H1 (cell line): ENCODE measurements at places on chromosomes 12 and 14. TPM values are rescaled to one million over a fixed set of nuclear protein-coding genes. Genes with fewer than 3 reads are reported as not detected.

Gene GALNT8
- polyA plus RNA-seq = 3.2 and 4.7 TPM in 2 replicates

Gene TNFRSF1A
- polyA plus RNA-seq = 28.7 and 48.7 TPM in 2 replicates

Gene MSRB3
- polyA plus RNA-seq = 0.32 and 0.46 TPM in 2 replicates

Gene PTGR2
- 3.1 and 6.0 TPM in 2 replicates for polyA plus RNA-seq

Gene NRL
- 2.1 and 2.2 TPM in 2 replicates for polyA plus RNA-seq

Gene TAS2R46
- polyA plus RNA-seq = 0.14 TPM in 2 replicates

Gene ZBTB42
- polyA plus RNA-seq = 3.1 and 3.7 TPM in 2 replicates

Gene PLEKHG7
- not detected in 2 replicates for polyA plus RNA-seq

Gene PKP2
- 9.6 and 13.0 TPM in 2 replicates for polyA plus RNA-seq

Gene TTC9
- polyA plus RNA-seq = 16.5 and 21.0 TPM in 2 replicates

Gene AKAP3
- polyA plus RNA-seq = 0.54 and 0.63 TPM in 2 replicates

Gene CLEC4E
- 0.03 TPM in 1 of 2 replicates, not detected in the other for polyA plus RNA-seq

Gene CYP46A1
- polyA plus RNA-seq = 0.41 and 0.89 TPM in 2 replicates

Gene CELA1
- 0.09 TPM in 1 of 2 replicates, not detected in the other for polyA plus RNA-seq

Gene PZP
- 0.05 and 0.08 TPM in 2 replicates for polyA plus RNA-seq

Gene SLCO1A2
- 2.9 and 6.7 TPM in 2 replicates for polyA plus RNA-seq

Gene PXN
- 51.0 and 89.2 TPM in 2 replicates for polyA plus RNA-seq

Gene GUCY2C
- polyA plus RNA-seq = 1.1 and 1.9 TPM in 2 replicates

Gene KSR2
- 0.60 and 0.74 TPM in 2 replicates for polyA plus RNA-seq

Gene SOS2
- polyA plus RNA-seq = 1.6 and 2.8 TPM in 2 replicates

Gene CLEC4C
- 0.13 TPM in 1 of 2 replicates, not detected in the other for polyA plus RNA-seq

Gene PDE3A
- polyA plus RNA-seq = 0.91 and 1.4 TPM in 2 replicates

Gene SLC15A4
- polyA plus RNA-seq = 21.1 and 26.6 TPM in 2 replicates

Gene IL31
- not detected in 2 replicates for polyA plus RNA-seq

Gene JPH4
- 23.9 and 35.0 TPM in 2 replicates for polyA plus RNA-seq

Gene OAS3
- polyA plus RNA-seq = 3.7 and 4.3 TPM in 2 replicates

Gene RCOR1
- polyA plus RNA-seq = 8.6 and 12.3 TPM in 2 replicates

Gene CCDC177
- 0.62 and 1.4 TPM in 2 replicates for polyA plus RNA-seq

Gene SLCO1B1
- polyA plus RNA-seq = not detected in 2 replicates

Gene MYO1A
- 0.60 and 0.77 TPM in 2 replicates for polyA plus RNA-seq

Gene CCND2
- 35.7 and 41.7 TPM in 2 replicates for polyA plus RNA-seq

Gene SERPINA12
- not detected in 2 replicates for polyA plus RNA-seq

Gene GRIN2B
- polyA plus RNA-seq = 0.68 and 0.86 TPM in 2 replicates

Gene TMEM132C
- polyA plus RNA-seq = 0.23 and 0.52 TPM in 2 replicates

Gene FRMD6
- polyA plus RNA-seq = 5.4 and 9.0 TPM in 2 replicates
